Stimulated activated effector memory CD8-positive, alpha-beta T cell treated with anti-CD3 and anti-CD28 coated beads, Interleukin-12 subunit alpha, Interleukin-12 subunit beta, amount 100 ng/mL, for 72 hours (primary cell): ENCODE measurements at places on chromosomes 1 and 21.

GRCh38 chr21:41647806-41648561, 118.9 kb downstream of the RIPK4 start:
- DNase-seq = no peak

DNA sequence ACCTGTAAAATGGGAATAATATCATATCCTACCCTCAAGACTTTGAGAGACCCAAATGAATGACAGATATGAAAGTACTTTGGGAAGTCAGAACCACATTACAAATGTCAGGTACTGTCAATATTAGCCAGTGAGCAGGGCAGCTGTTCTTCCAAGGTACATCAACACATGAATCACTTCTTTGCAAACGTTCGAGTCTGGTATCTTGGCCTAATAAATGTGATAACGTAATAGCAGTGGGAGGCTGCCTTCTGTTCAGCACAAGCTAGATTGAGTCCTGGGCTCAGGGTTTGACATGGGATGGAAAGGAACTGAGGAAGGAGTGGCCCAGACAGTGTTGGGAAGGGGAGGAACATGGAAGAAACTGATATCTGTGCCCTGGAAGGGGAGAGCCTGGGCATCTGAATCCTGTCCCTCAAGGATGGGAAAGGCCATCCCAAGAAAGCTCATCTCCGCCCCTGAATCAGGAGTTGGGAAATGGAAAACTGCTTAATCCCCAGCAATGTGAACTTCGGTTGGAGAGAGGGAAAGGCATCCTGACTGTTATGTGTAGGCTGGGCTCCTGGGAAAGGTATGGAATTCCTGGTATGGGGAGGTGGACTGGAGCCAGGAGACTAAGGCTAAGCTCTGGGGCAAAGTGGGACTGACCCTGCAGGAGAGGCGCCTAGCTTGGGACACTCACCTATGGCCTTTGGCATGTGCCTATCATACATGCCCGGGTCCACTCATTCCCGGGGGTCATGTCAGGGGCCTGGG, 14.3 kb downstream of the KCNC4 start:
- no peak for DNase-seq

DNA sequence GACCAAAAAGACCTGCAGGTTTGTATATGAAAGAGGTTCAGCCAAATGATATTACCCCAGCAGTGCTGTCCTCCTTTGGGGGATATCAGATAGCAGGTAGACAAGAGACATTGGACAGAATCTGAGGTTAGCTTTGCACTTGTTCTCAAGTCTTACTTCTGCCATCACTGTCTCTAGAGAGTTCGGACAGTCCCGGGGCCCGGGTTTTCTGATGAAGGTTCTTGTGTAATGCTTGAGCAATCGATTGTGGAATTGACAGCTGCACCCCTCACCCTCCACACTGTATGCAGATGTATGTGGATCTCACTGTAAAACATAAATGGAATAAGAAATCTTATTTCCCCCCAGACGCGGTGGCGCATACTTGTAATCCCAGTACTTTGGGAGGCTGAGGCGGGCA, 56.2 kb upstream of the MORC3 start:
- no peak for DNase-seq

- no peak for DNase-seq
Measured at GRCh38 chr1:65670518-65670917, 122.2 kb upstream of the PDE4B start.

GRCh38 chr1:14964711-14965055, 188.9 kb upstream of the TMEM51 start:
- no peak for DNase-seq

- DNase-seq = no peak
Measured at GRCh38 chr21:31914472-31914871, 41.7 kb downstream of the HUNK start.

- DNase-seq = no peak
Measured at GRCh38 chr1:29424266-29424665, 187.9 kb downstream of the PTPRU start.

DNA sequence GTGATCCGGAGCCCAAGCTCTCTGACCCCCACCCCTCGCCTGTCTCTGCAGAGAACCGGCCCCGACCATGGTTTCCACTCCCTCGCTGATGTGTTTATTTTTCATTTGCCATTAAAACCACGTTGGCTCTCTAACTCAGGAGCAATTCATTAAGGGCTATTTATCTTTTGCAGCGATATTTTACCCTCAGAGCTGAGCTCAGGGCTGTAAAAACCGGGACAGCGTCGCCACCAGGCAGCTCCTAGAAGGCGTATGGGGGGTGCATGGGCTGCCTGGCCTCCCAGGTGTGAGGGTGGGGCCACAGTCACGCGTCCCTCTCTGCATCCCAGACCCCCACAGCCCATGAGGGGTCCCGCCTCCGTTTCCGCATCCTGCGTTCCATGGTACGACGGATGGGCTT, 71.4 kb downstream of the PRDM16 start:
- DNase-seq = no peak

GRCh38 chr1:48469616-48470480, 2.2 kb downstream of the SPATA6 start:
- no peak for DNase-seq

- DNase-seq = no peak
Measured at GRCh38 chr1:150150133-150151021, 661 bp downstream of the PLEKHO1 start.
